ENCODE measurements at places on chromosomes 4 and X. TPM values are rescaled to one million over a fixed set of nuclear protein-coding genes. Genes with fewer than 3 reads are reported as not detected.

DNA sequence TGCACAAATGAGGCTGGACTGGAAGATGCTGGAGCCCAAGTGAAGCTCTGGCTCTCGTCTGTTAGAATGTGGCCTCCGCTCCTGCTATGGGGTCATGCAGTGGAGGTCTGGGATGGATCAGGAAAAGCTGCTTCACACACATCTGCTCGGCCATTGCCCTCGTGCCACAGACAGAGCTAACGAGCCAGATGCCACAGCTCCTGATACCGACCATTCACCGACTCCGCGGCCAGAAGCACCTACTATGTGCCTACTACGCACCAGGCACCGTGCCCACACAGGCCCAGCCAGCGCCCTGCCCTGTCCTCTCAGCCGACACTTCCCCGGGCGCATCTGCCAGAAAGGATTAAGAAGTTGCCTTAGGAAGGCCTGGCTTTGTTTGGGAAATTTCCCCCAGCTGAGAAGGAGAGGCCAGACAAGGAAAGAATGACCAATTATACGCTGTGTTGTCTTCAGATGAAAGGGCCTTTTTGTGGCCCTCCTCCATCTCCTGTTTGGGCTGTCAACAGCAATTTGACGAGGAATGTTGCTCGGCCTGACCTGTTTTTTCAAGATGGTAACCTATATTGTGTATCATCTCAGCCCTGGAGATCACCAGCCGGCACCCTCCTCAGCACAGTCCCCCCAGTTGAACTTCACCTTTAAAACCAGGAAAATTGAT, 34.3 kb downstream of the HMX1 start:
- DNase-seq, result no peak

DNA sequence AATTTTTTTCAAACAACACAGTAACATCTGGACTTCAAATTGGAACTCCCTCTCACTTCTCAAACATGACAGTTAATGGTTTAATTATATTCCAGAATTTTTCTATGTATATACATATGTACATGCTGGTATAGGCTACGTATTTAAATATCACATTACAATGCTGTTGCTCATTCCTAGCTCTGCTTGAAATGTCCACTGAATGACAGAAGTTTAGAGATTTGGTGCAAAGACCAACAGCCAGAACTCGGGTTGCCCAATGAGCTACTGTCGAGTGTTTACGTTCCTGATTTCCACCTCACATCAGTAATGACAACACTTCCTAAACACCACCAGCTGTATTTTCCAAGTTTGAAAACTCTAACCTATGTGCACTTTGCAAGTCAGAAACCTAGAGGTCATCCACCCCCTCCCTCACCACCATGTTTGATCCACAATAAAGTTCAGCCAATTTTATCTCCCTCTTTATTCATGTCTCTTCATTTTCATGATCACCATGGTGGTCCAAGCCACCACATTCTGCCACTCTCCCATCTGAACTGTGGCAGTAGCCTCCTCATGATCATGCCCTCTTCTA, 49.3 kb upstream of the RPL34 start:
- no peak for DNase-seq

DNA sequence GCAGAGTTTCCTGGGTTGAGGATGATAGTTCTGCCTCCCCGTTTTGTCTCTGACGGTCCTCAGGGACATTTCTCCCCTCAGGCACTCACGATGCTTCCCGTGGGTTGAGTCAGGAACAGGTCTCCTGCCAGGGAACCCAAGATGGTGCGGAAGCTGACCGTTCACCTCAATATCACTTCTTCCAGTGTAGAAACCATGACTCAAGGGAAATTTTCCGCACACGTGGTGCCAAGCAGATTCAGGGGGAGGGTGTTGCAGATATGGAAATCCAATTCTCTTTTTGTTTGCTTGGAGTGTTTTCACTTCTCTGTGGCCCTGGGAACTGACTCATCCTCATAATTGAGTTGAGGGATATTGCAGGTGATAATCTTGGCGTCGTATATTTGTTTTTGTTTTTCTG, 46.7 kb downstream of the CXorf49B start:
- DNase-seq, result no peak

- DNase-seq, result no peak
Measured at GRCh38 chr4:92232566-92232965, 71.2 kb upstream of the GRID2 start.

DNA sequence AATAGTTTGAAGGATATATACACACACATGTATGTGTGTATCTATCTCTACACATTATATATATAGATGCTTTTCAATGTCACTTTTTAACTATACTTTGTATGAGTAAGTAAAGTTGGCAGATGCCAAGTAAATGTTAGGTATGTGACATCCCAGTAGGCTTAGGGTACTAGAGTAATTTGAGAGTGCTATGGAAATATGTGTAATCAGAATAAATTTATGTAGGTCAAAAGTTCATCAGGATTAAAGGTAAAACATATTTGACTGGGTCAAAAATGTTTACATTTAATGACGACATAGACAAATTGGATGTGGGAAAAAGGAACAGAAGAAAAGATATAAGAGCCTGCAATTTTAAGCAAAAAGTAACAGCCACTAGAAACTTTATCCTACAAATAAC, 588.8 kb downstream of the ANKRD50 start:
- DNase-seq, result no peak

GRCh38 chr4:131367441-131367840, 1781.7 kb upstream of the PCDH10 start:
- no peak for DNase-seq

DNA sequence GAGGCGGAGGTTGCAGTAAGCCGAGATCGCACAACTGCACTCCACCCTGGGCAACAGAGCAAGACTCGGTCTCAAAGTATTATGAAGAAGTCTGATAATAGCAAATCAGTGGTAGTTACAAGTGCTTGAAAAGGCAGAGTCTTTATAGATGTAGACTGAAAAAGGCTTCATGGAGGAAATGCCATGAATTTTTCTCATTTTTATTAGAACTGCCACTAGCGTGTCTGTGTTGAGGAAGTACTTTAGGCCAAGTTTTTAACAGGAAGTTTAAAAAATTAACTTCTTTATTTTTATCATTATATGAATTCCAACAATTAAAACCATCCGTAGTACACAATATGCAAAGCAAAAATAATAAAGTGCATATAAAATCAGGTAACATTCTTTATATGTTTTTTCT, 32.8 kb upstream of the IL13RA1 start:
- no peak for DNase-seq

- DNase-seq, result no peak
Measured at GRCh38 chr4:54308110-54308509, 79.0 kb downstream of the PDGFRA start.

- no peak for DNase-seq
Measured at GRCh38 chrX:153780678-153781427, at the start of gene SRPK3. Gene SRPK3, plus strand, starts transcription at chrX:153781041. Its CDS starts 46 bp downstream, at chrX:153781087.

GRCh38 chr4:52645300-52645699, 13.8 kb downstream of the USP46 start:
- DNase-seq, result no peak

GRCh38 chr4:102638621-102639020, 122.1 kb downstream of the MANBA start:
- no peak for DNase-seq

DNA sequence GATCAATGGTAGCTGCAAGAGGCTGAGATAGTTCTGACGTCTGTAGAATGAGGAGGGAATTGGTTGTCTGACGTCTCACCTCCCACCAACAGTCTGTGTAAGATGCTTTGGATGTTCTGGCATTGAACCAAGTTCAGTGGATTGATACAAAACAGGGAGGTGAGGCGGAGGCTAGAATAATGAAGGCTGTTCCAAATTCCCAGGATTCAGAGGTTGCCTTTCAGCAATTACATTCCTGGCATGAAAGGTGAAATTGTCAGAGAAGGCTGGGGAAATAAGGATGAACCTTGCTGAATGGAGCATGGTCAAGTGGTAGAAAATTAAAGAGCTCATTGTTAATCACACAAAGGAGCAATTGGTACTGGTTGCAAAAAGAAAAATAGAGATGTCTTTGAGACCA, 241.6 kb downstream of the FBXW7 start:
- no peak for DNase-seq

DNA sequence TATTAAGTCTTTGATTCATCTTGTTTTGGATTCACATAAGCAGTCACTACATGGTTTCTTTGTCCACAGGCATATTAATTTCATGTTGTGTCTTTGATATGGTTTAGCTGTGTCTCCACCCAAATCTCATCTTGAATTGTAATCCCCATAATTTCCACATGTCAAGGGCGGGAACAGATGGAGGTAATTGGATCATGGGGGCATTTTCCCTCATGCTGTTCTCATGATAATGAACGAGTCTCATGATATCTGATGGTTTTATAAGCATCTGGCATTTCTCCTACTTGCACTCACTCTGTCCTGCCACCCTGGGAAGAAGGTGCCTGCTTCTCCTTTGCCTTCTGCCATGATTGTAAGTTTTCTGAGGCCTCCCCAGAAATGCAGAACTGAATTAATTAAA, 1811.2 kb upstream of the PCDH10 start:
- DNase-seq, result no peak

DNA sequence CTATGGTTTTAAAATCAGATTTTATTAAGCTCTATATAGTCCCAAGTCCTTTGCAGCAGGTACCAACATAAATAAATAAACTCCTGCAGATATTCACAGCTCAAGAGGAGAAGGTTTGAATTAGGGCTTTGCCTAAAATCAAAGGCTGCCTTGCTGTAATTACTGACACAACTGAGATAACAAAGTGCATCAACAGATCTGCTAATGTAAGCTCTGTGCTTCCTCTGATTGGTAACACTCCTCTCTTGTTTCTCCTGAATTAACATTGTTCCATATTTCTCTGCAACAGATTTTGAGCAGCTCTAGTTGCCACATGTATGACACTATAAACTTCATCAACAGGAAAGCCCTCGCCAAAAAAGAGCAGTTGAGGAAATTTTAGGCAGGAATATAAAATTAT, 193.6 kb downstream of the SLC39A8 start:
- no peak for DNase-seq

GRCh38 chr4:181278941-181279340, 964.3 kb upstream of the TENM3 start:
- DNase-seq, result no peak

DNA sequence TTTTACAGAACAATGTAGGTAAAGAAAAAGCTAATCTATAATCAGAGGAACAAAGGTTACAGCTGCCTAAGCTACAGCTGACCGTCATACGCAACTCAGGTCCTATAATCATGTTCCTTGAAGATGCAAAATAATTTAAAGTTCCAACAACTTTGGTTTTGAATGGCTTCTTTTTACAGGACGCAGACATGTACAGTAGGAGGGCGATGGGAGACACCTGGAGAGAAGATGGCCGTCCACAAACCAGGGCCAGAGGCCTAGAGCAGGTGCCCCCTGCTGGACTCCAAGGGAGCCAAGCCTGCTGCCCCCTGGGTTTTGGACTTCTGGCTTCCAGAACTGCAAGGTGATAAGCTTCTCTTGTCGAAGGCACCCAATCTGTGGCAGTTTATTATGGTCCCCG, 10.6 kb downstream of the HGFAC start:
- DNase-seq, result no peak

The SMAD1 gene
- 13.9 TPM for total RNA-seq

The SAP30 gene
- 28.6 TPM for total RNA-seq

The ZAR1 gene
- not detected for total RNA-seq

All from omental fat pad (tissue), 4 donors.